ENCODE measurements at places on chromosomes 13 and 19.
A peak's percentile ranks its signal among the peaks of the same experiment; 100 is the strongest.

- DNase-seq, result no peak
These were observed 545 bp downstream of the RAD23A start for GRCh38 chr19:12946092-12946721.

- DNase-seq, result no peak
These were observed 12.8 kb upstream of the RASA3 start for GRCh38 chr13:114145256-114145655.

- DNase-seq, result no peak
These were observed 997.6 kb downstream of the DIAPH3 start for GRCh38 chr13:59166174-59166573.

- no peak for DNase-seq
These were observed 93.7 kb downstream of the NLRP12 start for GRCh38 chr19:53730391-53730790.

DNA sequence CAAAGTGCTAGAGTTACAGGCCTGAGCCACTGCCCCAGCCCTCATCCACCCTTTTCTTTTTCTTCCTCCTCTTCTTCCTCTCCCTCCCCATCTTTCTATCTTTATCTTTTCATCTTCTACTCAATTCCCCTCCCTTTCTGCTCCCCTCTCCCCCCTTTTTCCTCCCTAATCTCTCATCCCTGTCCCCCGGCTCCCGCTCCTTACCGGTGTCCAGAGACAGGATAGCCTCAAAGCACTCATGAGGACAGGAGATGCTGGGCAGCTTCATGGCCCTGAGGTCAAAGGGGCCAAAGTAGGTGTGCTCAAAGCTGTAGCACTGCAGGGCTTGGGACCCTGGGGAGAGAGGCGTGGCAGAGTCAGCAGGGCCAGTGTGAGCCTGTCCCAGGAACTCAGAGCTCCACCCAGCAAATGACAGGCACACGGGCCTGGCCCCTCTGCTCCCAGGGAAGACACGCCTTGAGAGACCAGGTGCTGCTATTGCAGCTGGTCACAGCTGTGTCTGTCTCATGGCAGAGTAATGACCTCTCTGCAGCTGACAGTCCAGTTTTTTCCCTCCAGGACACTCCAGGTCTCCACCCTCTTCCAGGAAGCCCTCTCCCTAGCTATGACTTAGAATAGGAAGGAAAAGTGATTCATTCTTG lies 2.6 kb downstream of the LYPD5 start:
- no peak for DNase-seq

DNA sequence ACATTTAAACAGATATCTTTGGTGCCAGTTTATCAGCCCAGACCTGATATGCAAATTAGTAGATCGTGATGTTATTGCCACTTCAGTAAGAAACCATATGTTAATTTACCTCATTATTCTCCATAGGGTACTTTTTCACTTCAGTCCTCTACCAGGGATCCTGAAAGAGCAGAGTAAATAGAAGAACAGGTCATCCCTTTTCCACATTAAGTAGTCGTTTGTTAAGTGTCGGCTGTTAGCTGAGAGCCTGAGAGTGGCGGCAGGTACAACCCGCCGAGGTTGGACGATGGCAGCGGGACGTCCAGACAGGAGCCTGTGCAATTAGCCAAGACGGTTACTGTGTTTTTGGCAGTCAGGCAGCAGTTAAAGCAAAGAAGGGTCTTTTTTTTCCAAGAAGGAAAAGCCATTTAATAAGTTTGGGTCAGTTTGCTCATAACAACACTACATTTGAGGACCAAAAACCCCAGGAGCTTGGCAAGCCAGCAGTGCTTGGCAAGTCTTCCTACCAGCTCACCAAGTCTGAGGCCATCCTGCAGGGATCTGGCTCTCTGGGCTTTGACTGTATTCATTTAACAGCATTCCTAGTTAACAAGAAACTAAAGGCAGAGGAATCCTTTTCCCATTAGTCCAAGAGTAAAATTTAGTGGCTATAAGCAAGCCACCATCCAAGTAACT lies 231.8 kb downstream of the SHISA2 start:
- no peak for DNase-seq

- DNase-seq, result no peak
These were observed 13.0 kb upstream of the SPC24 start for GRCh38 chr19:11168568-11168967.

GRCh38 chr19:32889137-32889934 lies 19.8 kb upstream of the SLC7A9 start:
- DNase-seq, result no peak

DNA sequence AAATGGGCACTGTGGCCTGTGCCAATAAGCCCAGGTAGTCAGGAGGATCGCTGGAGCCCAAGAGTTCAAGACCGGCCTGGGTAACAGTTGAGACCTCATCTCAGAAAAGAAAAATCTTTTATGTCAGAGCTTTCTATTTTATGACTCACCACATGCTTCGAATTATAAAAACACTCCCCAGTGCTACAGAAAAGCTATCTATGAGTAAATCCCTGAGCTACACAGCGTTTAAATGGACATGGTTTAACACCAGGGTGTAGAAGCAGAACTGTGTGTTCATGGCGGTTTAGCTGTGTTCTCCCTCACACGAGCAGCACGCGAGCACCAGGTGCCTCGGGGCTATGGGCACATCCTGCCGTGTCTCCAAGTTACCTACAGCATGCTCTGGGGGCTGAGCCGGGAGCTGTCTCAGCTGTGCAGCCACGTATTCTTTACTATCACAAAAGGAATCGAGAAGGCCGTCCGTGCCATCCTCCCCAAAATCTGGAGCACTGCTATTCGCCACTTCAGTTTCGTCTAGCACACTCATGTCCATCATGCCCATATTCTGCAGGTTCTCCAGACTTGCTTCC lies 6.7 kb downstream of the SAFB2 start:
- no peak for DNase-seq

DNA sequence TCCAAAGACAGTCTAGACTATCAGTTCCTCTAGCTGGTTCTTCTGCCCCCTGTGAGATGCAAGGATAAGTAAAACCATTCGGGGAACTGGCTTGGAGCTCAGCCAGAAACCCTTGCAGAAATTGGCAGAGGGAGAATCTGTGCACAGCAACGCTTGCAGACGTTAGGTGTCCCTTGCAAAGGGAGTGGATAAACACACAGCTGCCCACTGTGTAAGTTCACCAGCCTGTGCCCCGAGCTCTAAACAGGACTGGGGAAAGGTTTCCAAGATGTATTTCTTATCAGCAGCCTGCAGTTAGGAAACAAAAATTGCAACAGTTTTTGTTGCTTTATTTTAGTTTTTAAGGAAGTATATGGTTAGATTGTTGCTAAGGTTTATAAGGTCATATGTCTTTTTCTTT lies 19.0 kb upstream of the ADGRE1 start:
- DNase-seq, result no peak

GRCh38 chr13:29362849-29363604 lies 232.5 kb downstream of the SLC7A1 start:
- no peak for DNase-seq

DNA sequence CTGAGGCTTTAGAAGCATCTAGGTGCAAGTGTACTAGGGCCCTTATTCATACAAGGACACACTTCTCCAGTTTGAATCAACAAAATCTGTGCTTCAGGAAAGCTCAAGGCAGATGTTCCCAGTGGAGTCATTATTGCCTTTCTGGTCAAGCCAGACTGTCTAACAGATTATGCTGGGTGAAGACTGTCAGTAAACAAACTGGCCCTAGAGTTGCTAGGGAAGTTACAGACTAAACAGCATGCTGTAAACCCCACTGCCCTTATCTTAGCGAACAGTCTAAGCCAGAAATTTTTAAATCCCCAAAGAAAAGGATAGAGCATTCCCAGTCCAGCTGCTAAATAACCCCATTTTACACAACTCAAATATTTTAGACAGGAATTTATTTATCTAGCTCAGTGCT lies 1701.3 kb upstream of the PRR20A start:
- DNase-seq, result no peak

- no peak for DNase-seq
These were observed 550.8 kb downstream of the EFNB2 start for GRCh38 chr13:105984646-105985045.

- no peak for DNase-seq
These were observed 135.7 kb downstream of the STK24 start for GRCh38 chr13:98441056-98441676.

DNA sequence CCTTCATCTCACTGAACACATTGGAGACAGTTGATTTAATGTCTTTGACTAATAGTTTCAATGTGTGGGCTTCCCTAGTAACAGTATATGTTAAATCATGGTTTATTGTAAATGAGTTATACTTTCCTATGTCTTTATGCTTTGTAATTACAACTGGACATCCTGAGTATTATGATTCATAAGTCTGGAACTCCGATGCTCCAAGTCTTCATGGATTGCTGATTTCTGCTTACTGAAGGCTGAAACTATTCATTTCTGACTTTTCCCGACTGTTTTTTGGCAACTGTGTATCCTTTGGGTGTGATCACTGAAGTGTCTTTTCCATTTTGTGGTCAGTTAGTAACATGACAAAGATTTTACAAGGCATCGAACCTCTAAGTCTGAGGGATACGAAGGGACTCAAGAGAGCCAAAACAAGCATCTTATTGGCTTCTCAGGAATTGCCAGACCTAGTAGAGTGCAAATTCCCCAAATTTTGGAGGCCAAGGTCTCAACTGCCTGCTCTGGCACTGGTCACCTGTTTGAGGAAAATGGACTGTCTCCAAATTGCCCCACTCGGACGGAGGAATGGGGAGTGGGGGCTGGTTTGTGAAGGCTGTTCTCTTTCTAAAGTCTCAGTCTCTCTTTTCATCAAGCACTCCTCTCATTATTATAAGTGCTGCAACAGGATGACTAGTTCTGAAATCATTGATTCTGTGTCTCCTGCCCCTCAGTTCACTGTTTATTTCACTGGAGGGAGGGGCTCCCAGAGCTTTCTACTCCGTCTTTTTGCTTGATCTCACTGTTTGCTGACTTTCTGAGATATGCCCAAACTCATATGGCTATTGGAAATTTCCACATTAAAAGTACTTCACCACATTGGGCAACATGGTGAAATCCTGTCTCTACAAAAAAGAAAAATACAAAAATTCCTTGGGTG lies 20.2 kb upstream of the CD70 start:
- DNase-seq, result no peak

- DNase-seq, result no peak
These were observed 17.3 kb downstream of the ANKRD24 start for GRCh38 chr19:4199699-4200293.

DNA sequence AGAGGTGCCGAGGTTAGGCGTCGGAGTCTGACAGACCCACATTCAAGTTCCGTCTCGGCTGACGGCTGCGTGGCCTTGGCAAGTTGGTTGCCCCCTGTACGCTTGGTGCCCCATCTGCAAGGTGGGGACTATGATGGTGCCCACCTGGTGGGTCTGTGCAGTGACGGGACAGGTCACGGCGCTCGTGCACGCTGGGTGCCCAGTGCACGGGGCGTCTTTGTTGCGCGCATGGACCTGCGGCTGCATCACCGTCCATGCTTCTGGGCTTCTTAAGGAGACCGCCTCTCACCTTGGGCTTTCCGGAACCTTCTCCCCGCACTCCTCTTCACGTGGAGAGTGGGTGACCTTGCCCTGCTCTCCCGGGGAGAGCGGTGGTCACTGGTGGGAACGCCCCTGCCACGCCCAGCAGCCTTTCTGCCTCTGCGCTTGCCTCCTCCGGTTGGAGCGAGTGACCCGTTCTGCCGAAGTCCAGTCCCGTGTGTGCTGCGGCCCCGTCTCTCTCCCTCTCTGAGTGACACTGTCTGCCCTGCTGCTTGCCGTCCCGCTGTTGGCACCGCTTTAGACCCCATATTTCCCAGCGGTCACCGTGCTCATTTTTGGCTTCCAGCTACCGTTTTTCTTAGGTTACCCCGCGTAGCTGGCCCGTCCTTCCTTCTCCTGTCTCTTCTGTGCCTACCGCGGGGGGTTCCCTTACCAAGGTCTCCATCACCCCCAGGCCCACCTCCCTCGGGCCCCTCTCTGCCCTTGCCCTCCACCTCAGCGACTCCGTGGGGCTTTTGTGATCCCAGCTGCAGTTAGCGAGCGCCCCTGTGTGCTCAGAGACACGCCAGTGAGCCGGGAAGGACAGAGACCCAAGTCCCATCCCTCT lies 6.4 kb downstream of the ATP11A start:
- DNase-seq, result no peak

GRCh38 chr13:87376081-87376480 lies 295.1 kb upstream of the SLITRK5 start:
- DNase-seq, result no peak

GRCh38 chr13:45137526-45137925 lies 17.2 kb downstream of the GTF2F2 start:
- DNase-seq, result no peak

DNA sequence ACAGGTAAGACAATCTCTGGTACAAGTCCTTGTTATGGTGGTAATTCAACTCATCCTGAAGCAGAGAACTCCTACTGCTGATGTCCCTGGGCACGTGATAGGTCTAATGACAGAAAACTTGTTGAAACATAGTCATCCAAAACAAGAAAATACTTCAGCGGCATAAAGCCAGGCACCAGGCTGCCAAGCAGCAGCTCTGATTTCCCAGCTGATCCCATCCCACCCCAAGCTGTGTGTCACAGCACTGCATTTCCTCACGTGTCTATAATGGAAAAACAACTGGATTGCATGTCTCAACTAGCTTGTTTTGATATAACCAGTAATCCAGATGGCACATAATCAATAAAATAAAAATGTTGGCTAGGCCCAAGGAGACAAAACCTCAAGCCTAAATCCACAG lies 64.8 kb downstream of the MIPEP start:
- DNase-seq, result no peak

DNA sequence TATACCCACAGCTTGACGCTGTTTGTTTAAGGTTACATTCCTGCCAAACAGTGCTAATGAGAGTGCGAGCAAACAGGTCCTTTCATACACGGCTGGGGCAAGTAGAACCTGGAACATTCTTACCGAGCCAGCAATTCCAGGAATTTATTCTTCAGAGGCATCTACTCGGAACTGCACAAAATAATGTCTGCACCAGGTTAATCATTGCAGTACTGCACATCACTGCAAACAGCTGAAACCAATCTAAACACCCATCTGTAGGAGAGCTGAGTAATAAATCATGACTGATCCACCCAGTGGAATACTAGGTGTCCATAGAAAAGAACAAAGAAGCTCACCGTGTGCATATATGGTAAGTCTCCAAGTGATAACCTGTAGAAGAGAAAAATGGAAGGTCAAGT lies 1.2 kb upstream of the ZNF579 start:
- no peak for DNase-seq

- no peak for DNase-seq
These were observed 2.6 kb downstream of the AP1M1 start for GRCh38 chr19:16200038-16201010.

GRCh38 chr19:11324079-11324661 lies 15.3 kb downstream of the RAB3D start:
- peak; percentile 30 for DNase-seq

GRCh38 chr13:107736170-107736569 lies 479.2 kb downstream of the LIG4 start:
- DNase-seq, result no peak

GRCh38 chr13:40786568-40786996 lies 2.8 kb upstream of the SLC25A15 start:
- no peak for DNase-seq

DNA sequence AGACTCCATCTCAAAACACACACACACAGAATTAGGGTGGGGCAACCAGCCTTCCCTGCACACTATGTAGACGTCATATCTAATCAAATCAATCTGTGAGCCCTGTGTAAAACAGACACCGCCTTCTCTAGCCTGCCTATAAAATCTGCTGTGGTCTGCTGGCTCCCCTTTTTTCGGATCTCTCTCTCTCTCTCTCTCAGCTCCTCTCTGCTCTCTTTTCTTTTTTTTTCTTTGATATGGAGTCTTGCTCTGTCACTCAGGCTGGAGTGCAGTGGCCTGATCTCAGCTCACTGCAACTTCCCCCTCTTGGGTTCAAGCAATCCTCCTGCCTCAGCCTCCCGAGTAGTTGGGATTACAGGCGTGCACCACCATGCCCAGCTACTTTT lies 11.8 kb upstream of the CD70 start:
- DNase-seq, result no peak

Data from cerebellar nuclear complex (tissue), 1 donor.